ENCODE measurements at places on chromosomes 3 and 15.

DNA sequence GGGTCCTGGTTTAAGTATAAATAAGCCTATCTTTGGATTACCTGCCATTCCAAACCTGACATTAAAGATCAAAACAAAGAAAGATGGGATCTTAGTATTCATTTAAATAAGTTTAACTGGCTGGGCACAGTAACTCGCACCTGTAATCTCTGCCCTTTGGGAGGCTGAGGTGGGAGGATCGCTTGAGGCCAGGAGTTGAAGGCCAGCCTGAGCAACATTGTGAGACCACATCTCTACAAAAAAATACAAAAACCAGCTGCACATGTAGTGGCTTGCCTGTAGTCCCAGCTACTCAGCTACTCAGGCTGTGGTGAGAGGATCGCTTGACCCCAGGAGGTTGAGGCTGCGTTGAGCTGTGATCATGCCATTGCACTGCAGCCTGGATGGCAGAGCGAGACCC, 176.9 kb downstream of the FNDC3B start:
- DNase-seq, result no peak

GRCh38 chr15:40693904-40694687, 878 bp upstream of the RAD51 start:
- no peak for DNase-seq

GRCh38 chr3:143439817-143440216, 320.2 kb downstream of the CHST2 start:
- no peak for DNase-seq

DNA sequence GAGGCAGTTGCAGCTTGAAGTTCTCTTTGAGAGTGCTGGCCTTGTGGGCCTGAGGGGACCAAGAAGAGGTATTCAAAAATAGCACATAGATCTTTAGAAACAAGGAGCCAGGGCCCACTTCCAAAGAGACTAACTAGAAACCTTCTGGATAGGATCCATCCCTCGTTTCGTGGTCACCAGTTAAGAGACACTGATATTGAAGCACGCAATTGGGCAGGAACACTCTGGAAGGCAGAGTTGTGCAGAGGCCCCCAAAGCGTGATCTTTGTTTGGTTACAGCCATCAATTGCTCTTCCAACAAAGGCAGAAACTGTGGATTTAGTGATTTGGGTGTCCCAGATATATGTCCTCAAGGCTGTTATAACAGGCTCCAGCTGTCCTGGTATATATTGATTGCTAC, 46.7 kb upstream of the ACAN start:
- DNase-seq, result no peak

- DNase-seq, result no peak
Observed at GRCh38 chr3:142492184-142492583, 44.3 kb upstream of the XRN1 start.

- DNase-seq, result no peak
Observed at GRCh38 chr15:47721676-47722075, 4.4 kb downstream of the SEMA6D start.

- no peak for DNase-seq
Observed at GRCh38 chr3:46713050-46713897, 4.4 kb downstream of the PRSS50 start.

Measured in KG1 (cell line).